ENCODE measurements at places on chromosomes 2 and 18.

DNA sequence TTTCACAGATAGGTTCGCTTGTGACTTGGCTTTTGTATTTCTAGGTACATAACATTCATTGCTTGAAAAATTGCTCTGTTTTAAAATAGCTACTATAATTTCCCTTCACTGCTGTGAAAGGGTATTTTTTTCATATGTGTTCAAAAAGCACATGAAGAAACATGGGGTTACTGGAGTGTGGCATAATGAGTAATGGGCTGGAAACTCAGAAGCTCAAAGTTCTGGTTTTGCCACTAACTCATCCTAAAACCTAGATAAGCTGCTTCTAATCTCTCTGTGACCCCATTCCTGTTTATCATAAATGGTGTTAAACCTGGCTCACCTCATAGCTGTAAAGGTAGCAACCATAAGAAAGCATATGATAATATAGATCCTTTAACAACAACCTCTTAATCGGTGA, 319.3 kb downstream of the PTPRM start:
- DNase-seq, result no peak

DNA sequence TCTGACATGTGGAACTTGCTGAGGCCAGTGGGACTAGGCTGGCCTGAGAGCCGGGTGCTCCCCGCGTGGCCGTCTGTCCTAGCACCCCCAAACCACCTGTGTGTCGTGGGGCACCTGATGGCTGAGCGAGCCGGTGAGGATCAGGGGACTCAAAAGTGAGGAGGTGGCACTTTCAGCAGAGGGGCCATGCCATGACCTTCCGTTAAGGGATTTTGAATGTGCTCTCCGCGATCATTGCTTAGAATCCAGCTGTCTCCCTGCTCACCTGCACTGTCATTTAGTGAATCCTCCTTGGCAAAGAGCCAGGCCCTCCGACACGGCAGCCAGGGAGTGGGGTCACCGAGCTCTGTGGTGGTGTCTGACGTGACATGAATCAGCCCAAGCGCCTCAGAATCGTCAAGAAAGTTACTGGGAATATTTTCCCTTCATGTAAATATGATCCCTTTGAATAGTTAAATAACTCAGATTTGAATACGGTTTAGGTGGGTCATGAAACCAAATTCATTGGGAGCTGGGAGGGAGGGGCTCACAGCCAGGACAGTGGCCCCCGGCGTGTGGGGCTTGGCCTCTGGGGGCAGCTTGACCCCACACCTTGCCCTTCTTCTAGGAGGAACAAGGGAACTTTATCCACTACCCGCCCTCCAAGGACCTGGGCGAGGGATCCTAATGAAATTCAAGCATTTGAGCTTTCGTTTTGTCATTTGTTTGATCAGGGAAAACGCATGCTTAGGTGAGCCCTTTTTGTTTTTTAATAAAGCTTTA, 9.5 kb downstream of the NFATC1 start:
- no peak for DNase-seq

DNA sequence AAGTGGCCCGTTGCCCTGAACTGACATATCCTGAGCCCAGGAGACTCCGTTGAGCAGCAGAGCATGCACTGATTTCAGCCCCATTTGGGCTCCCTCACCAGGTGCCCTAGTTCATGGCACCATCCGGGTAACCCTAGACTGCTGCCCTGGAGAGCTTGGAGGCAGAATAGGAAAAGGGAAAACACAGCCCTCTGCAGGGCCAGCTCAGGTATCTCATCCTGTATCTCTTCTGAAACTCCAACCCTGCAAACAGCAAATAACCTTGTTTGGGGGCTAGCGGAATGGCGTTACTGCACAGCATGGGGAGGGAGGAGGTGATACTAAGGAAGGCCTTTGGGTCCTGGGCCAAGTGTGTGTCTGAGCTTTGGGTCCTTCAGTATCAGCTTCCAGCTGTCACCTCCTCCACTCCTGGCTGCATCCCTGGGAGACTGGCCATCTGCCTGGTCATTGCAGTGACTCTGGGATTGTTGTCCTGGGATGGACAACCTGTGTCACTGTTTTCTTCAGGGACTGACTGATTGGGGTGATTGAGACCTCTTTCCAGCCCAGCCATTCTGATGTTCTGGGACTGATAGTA, 233.8 kb upstream of the SKOR2 start:
- no peak for DNase-seq

DNA sequence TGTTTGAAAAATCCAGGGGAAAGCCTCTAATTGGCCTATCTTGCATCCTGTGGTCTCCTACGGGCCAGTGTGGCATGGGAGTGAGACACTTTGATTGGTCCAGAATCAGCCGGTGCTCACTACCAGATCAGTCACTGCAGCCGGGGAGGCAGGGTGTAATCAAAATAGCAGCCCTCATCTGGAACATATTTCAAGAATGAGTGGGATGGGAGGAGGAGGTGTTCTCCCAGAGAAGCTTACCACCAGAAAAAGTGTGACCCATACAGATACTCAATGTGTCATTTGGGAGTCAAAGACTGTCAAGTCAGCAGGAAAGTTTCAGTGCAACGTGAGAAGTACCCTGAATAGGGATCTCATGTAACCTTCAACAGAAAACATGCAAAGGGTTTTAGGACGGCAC, 393.9 kb upstream of the SLC14A2 start:
- DNase-seq, result no peak

- no peak for DNase-seq
Observed at GRCh38 chr18:9079818-9080528, 22.5 kb upstream of the NDUFV2 start.

- DNase-seq, result no peak
Observed at GRCh38 chr2:25078170-25079049, 36.5 kb downstream of the EFR3B start.

DNA sequence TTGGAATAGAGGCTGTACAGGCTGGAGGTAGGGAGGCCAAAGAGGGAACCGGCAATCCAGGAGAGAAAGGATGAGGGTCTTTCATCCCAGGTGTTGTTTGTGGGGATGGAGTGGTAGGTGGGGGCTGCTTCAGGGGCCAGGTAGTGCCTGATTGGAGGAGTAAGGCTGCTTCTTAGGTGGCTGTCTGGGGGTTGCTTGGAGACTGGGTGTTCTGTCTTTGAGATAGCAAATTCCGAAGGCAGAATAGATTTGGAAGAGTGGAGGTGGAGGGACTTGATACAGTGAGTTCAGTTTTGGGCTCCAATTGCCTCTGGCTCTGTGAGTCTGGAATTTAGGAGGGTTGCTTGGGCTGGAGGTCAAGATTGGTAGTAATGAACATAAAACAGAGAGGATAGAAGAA, 5.9 kb downstream of the ZNF532 start:
- no peak for DNase-seq

DNA sequence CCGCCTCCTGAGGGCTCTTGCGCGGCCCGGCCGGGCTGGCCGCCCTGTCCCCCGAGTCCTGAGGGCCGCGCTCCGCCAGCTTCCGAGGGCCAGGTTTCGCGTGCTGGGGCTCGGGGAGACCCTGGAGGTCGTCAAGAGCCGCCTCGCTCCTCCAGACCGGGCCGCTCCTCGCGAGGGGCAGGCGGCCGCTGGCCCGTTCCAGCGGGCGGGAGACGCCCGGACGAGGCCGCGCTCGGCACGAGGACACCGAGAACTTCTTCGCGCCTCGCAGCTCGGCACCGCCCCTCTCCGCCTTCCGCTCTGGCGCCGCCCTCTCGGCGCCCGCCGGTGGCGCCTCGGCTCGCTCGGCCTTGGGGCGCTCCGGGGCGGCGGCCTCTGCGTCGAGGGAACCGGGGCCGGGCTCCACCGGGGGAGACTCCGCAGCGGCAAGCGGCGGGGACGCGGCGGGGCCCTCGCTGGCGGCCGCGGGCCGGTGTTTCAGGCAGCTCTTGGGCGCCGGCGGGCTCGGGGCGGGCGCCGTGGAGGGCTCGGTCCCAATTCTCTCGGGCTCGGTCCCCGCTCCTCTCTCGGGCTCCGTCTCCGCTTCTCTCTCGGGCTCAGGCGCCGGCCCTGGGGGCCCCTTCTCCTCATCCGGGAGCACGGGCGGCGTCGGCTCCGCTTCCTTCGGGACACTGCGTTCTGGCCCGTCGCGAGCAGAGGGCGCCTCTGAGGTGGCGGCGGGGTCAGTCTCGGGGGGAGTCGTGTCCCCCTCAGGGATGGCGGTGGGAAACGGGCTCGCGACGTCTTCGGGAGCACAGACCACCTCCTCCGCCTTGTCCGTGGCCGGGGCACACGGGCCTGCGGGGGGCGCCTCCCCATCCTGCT, 91.6 kb upstream of the MGAT4A start:
- peak; percentile 55 for DNase-seq

GRCh38 chr2:172373766-172374165, 53.6 kb upstream of the ITGA6 start:
- DNase-seq, result no peak

- DNase-seq, result peak; percentile 69
Observed at GRCh38 chr2:226031647-226032501, 632.4 kb downstream of the NYAP2 start.

DNA sequence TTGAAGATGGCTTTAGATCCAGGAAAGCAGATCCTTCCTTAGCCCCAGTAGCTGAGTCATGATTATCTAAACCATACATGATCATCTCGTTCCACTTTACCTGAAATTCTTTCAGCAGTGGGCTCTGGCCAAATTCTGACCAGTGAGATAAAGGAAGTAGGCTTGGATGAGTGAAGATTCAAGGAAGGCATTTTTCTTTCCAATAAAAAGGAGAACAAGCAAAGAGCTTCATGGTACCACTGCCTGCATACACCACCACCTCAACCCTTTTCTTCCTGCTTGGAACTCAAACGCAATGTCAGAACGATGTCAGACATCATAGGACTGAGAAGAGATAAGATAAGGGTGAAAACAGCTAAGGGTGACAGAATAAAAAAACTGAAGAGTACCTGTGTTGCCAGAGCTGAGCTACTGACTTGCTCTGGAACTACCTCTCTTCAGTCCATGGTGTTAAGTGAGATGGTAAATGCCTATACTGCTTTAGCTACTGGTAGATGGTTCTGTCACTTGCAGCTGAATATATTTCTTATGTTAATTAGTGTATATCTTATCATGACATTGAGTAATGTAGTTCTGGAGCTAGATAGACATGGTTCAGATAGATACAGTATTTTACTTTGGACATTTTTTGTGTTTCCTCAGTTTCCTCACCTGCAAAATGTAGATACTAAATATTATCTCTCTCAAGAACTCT, 58.7 kb upstream of the ACVR1 start:
- no peak for DNase-seq

DNA sequence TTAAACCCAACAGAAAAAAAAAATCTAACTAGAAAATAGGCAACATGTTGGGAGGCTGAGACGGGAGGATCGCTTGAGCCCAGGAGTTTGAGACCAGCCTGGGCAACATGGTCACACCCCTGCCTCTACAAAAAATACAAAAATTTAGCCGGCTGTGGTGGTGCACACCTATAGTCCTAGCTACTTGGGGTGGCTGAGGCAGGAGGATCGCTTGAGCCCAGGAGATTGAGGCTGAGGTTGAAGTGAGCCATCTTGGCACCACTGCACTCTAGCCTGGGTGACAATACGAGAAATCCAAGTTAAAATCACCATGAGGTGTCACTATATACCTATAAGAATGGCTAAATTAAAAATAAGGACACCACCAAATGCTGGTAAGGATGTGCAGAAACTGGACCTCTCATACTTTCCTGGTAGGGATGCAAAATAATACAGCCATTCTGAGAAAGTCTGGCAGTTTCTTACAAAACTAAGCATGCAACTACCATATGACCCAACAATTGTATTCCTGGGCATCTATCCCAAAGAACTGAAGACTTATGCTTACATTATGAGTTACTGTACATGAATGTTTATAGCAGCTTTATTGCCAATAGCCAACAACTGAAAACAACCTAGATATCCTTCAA, 2.2 kb downstream of the SEPTIN10 start:
- peak; percentile 86 for DNase-seq

DNA sequence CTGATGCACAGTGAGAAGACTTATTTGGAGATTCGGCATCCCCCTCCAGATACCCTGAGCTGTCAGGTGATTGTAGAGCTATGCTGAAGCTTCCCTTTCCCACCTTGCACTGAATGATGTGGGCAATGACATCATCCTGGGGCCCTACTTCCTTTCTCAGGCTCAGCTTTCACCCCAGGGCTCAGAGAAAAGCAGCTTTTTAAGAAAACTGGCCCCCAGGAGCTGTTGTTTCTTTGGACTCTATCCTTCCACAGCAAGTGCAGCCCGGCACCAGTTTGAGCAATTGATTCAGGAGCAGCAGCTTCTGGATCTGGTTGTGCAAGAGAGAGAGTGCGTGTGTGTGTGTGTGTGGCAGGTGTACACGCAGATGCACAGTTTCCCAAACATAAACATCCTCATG, 251.3 kb downstream of the ANAPC1 start:
- DNase-seq, result no peak

DNA sequence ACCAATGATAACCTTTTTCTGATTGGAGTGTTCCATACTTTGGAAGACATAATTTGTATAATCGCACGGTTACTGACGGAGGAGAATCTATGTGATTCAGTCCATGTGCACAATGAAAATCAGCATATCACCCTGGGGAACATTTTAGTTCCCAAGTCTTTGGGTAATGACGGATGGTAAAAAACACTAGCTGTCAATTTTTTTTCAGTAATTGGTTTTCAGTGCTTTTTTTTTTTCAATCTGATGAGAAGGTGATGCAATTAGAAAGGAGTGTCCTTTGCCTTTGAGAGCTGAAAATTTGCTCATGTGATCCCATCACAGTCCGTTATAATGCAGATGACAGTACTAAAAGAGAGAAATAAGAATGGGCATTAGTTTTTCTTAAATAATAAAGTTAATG, 51.9 kb upstream of the THOC1 start:
- no peak for DNase-seq

GRCh38 chr2:85577386-85578242, at the start of gene VAMP8:
Gene VAMP8 (plus strand): TSS chr2:85577586. CDS start chr2:85577647, 61 bp downstream.
- DNase-seq, result peak; percentile 69

DNA sequence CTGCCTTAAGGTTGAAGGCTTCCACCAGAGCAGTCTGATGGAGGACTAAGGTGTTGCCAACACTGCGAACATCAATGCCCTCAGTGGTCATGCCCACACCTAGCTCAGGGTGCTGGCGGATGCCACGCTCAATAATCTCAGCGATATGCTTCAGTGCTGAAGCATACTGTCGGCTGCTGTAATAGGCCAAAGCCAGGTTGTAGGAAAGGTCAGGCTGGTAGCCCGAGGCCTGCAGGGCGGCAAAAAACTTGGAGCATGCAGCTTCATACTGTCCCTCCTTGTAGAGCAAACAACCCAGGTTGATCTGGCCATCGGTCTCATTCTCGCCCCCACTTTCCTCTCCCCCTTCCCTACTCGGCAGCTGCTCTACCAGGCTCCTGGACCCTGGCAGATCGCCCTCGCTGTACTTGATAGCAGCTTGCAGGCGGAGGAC, 159.4 kb downstream of the AGPS start:
- peak; percentile 24 for DNase-seq

DNA sequence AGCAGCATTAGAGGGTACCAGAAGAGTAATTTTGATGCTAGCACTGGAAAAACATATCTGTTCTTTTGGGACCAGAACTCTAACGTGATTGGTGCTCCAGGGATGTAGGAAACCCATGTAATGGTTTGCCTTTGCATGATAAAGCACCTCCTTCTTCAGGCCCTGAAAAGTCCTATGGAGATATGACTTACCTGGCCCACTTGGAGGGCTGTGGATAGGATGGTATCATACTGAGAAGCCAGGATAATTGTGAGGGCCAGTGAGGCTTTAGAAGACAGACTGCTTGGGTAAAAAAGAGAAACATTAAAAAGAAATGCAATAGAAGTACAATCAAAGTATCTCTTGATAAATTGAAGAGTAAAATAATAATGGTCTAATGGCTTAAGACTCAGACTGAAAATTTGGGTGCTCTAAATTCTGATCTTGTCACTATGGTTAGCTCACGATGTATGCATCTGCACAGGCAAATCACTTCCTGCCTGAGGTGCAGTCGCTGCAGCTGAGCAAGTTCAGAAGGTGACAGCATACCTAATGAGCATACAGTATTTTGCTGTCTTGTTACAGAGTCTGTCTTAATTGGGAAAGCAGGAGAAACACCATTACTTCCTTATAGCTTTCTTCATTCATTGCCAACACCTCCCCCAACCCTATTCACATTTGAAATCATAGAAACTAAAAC, 371.5 kb downstream of the NUP35 start:
- DNase-seq, result no peak
